Activated CD4-positive, alpha-beta T cell treated with anti-CD3 and anti-CD28 coated beads for 1 hour (primary cell): ENCODE measurements at places on chromosomes 12 and 14.

DNA sequence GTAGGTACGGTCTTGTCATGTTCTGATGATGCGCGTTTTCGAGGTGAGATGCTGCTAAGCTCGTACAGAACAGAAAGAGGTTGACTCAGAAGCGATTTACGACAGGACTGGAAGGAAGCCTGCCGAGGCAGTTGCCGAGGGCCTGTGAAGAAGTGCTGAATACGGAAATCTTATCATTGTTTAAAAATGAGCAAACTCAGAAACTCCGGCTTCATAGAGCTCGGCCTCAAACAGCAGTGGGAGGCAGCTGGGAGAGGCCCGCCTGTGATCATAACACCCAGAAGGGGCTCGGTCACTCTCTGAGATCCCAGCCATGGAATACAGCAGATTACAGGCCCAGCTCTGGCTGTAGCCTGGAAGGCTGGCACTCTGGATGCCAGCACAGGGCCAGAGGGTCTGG is 87.4 kb downstream of the CPSF2 start:
- no peak for DNase-seq

- no peak for DNase-seq
These were observed 29.6 kb upstream of the OR5AU1 start for GRCh38 chr14:21185491-21185890.

GRCh38 chr12:56375598-56376434 is 13.2 kb upstream of the APOF start:
- DNase-seq, result no peak

GRCh38 chr12:54398218-54398617 is 13.7 kb upstream of the ZNF385A start:
- DNase-seq, result no peak

DNA sequence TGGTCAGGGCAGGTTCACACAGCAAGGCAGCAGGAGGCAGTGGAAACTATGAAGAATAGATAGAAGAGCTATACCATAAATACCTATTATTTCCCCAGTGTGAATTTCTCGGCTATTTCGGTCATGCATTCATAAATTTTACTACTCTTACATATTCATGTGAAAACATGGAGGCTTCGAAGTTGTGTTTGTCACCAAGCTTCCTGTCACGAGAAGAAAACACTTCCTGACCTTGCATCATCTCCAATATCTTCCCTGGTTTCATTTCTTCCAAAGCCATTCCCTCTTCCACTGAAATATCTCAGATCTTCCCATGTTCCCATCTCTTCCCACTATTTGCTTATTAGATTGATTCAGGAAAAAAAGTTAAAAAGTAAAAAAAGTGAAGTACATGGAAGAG is 80.4 kb downstream of the CPNE8 start:
- DNase-seq, result no peak

GRCh38 chr12:47276253-47276620 is 196.5 kb upstream of the AMIGO2 start:
- DNase-seq, result no peak

DNA sequence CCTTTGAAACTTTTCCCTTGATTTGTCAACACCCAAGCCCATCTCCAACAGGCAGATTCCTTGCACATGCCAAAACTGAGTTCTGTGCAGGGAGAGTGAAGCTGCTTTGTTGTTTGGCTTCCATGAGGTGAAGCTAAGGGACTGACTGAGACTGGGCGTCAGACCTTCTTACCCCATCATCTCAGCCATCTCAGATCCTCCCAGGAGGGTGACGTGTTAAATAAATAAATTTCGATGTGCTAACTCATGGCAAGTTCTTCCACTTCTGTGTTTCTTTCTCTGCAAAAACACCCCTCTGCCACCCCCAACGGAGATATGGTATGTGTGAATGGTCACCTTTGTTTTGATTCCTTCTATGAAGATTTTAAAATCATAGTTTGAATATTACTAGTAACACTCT is 17.8 kb downstream of the UTP20 start:
- DNase-seq, result no peak

- no peak for DNase-seq
These were observed 1041.1 kb upstream of the FOXG1 start for GRCh38 chr14:27725482-27725881.

DNA sequence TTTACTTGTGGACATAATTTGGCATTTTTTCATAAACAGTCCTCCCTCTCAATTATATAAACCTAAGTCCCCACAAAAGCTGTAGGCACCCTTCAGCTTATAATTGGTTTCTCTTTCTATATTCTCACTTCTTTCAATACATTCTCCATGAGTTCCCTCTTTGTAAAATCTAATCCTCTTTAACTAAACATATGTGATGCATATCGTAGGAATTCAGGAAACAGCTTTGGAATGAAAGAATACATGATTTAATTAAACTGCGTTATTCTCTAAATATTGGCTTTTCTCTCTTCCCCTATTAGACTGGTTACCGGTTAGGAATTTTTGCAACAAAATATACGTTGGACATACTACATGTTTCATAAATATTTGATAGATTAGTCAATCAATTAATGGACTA is 1122.6 kb downstream of the FLRT2 start:
- DNase-seq, result no peak

- DNase-seq, result no peak
These were observed 22.7 kb upstream of the GTF2A1 start for GRCh38 chr14:81243499-81243898.

DNA sequence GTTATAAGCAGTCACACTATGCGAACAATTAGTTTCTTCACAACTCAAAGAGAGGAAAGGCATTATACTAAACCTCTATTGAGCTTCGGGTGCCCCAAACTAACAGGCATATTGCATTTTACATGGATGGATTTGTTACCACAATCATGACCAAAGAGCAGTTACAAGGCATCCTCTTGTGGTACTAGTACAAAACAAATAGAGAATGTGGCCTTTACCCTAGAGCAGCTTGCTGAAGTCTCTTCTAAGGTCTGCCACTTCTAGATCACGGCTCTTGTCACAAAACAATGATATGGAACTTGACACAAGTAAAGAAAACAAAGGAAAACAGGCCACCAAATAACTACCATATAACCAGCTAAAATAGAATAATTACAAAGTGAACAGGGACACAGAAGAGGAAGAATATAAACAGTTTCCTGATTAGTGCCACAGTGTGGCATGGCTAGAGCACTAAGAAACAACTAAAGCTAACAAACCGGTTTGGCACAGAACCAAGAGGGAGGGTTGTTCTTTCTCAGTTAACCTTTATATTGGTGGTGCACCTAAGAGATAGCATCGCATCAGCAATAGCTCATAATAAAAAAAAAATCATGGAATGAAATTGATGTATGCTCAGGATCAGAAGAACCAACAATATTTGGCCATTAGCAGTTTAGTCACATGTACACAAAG is 209.7 kb upstream of the ATP2B1 start:
- DNase-seq, result no peak

DNA sequence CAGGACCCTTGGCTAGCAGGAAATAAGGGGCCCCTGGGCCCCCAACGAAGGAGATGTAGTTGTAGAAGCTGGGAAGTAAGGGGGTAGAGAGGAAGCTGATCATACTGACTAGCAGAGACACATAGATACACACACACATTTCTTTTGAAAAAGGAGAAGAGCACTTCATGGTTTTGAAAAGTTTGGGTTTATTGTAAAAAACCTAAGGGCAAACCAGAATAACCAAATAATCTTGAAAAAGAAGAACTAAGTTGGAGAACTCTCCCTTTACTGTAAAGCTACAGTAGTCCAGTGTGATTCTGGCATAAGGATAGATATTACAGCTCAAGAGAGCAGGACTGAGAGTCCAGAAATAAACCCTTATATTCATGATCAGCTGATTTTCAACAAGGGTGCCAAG is 5.8 kb upstream of the HCAR3 start:
- DNase-seq, result no peak

- DNase-seq, result no peak
These were observed 21.0 kb downstream of the DLK1 start for GRCh38 chr14:100747736-100748135.

DNA sequence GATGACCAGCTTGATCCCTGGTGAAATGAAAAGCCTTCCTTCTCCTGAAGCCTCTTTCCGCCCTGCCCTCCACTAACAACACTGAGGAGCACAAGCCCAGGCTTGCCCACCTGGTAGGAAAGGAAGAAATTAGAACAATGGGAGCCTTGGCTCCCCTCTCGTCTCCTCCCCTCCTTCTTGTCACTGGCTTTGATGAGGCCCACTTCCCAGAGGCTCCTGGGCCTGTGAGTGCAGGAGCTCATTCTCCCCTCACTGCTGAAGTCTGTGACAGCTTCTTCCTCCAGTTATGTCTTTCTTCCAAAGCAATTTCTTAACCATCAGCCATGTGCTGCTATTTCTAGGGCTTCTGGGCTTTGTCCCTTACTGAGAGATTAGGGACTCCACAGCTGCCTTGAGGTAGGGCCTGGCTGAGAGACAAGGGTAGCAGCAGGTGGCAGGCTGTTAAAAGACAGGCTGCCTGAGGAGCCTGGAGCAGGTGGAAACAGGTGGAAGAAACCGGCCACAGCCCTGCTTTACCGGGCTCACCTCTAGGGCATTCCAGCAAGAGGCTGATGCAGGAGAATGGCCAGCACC is 53.6 kb upstream of the SRSF5 start:
- no peak for DNase-seq

DNA sequence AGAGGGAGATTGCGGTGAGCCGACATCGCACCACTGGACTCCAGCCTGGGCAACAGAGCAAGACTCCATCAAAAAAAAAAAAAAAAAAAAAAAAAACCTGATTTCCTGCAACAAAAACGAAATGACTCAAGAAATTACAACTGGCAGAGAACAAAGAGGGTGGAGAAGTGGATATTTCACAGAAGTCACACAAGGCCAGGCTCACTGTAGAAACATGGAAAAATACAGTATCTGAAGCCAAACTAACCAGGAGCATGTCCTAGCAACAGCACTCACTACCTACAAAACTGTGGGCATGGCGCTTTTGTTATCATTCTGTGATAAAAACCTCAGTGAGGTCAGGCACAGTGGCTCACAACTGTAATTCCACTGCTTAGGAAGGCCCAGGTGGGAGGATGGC is 11.7 kb upstream of the MMP17 start:
- DNase-seq, result no peak

GRCh38 chr12:14920475-14921126 is 17.7 kb downstream of the ERP27 start:
- DNase-seq, result no peak

- DNase-seq, result no peak
These were observed 166.0 kb downstream of the IPO8 start for GRCh38 chr12:30529489-30530269.

DNA sequence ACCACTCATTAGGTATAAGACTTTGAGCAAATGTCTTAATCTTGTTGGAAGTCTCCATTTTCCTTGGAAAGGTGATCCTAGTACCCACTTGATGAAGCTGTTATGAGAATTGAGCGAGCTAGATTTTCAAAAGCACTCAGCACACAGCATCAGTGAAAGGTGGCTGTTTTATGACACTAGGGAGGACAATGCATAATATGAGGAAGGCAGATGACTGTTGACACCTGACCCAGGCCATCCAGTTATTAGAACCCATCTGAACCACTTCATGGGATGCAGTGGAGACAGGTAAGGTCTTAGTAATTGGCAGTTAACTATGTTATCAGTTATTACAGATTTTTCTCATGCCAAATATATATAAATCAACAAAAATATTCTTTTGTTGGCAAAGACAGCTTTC is 369.9 kb upstream of the PDE3A start:
- no peak for DNase-seq

DNA sequence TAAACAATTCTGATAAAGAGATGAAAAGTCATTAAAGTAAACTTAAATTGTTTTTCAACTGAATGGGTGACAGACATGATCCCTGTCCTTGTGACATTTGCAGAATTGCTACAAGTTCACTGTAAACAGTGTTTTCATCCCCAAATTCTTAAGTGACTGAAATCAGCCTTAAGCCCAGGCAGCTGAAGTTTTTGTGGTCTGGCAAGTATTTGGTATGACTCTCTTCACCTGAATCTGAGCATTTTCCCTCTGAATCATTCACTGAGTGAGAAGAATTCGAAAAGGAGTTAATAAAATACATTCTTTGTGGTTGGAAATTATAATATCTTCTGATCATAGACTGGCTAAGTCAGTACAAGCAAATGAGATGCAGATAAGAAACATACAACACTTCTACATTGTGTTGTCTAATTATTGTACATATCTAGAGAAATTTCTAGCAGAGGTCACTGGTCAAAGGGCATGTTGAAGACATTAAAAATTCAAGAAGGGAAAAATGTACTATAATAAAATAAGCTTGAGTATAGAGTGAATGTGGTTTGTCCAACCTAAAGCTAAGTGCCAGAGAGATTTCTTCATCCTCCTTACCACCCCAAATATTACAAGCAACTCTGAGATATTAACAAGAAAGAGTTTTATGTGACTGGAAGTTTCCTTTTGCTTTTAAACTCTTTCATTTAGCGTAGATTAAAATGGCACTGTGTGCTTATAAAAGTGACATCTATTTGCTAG is 177.8 kb upstream of the DIO2 start:
- no peak for DNase-seq

- DNase-seq, result no peak
These were observed 26.5 kb downstream of the PRPF40B start for GRCh38 chr12:49649892-49650291.

DNA sequence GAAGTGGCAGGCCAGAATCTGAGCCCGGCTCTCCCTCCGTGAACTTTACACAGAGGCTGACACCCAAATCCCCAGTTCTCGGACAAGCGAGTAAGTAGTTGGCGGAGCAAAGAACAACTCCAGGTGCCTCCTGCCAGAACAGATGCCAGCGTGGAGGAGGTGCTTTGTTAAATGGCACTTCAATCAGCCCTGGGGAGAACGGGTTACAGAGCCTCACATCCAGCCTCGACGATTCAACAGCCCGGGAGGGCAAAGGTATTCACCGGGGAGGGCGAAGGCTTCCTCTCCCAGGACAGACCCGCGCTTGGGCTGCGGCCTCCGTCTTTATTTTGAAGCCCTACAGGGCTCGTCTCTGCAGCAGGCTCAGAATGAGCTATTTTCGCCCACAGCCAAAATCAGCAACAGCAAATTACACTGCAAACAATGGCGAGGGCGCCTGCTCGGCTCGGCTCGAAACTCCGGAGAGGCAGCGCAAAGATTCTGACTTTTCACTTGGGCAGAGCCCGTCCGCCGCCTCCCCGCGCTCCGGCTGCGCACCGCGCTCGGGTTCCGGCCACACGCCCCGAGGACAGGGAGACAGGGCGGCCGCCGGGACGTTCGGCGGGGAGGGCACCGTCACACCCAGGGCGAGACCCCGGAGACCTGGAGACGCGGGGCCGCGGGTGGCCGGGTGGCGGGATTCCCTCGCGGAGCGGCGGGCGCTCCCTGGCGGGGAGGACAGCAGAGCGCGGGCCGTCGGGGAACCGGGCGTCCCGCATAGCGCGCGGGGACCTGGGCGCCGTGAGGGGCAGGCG is 811 bp downstream of the TMCC3 start:
- DNase-seq, result no peak
